ENCODE measurements at places on chromosomes 2 and 18.
A peak's percentile ranks its signal among the peaks of the same experiment; 100 is the strongest.

DNA sequence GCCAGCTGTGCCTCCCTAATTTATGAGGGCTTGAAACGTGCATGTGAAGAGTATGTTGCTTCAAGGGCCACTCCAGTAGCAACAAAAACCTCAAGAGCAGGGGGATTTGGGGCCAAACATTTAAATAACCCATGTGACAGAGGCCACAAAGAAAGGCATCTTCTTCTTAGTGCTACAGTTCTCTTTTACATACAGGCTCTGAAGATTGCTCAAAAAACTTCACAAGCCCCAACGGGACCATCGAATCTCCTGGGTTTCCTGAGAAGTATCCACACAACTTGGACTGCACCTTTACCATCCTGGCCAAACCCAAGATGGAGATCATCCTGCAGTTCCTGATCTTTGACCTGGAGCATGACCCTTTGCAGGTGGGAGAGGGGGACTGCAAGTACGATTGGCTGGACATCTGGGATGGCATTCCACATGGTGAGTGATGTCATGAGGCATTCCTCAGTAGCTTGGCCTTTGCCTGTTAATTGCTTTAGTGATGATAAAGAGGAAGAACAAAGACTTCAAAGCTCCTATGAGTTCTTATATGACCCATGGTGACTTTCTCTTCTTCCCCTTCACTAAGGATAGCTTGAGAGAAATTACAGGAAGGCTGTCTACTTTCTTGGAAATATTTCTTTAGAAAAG, 40.1 kb downstream of the NRP2 start:
- peaks cover 2% of the 10 kb centered on the region for H3K4me1 ChIP-seq
- no peaks in the 10 kb centered on the region for H3K36me3 ChIP-seq
- H3K27me3 ChIP-seq: peaks cover 10% of the 10 kb centered on the region
- H3K4me3 ChIP-seq: no peak overlapping the region
- no peak for DNase-seq

DNA sequence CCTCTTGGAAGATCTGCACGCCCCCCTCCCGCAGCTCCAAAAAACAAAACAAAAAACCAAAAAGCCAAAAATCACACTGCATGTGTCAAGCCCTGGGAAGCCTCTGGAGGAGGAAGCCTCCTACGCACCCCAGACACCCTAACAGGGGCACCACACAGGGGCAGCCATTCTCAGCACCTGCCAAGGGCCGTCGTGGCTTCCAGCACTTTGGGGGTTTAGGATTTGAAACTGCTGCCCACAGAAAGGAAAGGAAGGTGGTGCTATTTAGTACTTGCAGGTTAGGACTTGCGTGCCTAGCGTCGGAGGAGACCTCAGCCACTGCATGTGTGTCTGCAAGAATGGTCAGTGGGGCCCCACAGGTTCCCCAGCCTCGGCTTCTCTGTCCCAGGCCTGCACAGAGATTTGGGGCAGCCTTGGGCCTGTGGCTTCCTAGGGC, 419 bp upstream of the GPR55 start:
- H3K4me3 ChIP-seq: peak overlapping the region; percentile 90
- H3K4me1 ChIP-seq: peaks cover 21% of the 10 kb centered on the region
- peak overlapping the region; percentile 95 for H3K27ac ChIP-seq
- H3K36me3 ChIP-seq: no peaks in the 10 kb centered on the region

- peaks cover 3% of the 10 kb centered on the region for H3K36me3 ChIP-seq
- DNase-seq: no peak
- H3K27ac ChIP-seq: no peak overlapping the region
- peaks cover 4% of the 10 kb centered on the region for H3K27me3 ChIP-seq
Measured at GRCh38 chr2:10490806-10491291, 42.7 kb upstream of the ODC1 start.

GRCh38 chr2:22449696-22450095, 935.3 kb upstream of the KLHL29 start:
- DNase-seq: no peak
- H3K36me3 ChIP-seq: no peaks in the 10 kb centered on the region
- H3K4me1 ChIP-seq: no peaks in the 10 kb centered on the region

- no peaks in the 10 kb centered on the region for H3K27me3 ChIP-seq
- H3K4me3 ChIP-seq: no peak overlapping the region
- no peaks in the 10 kb centered on the region for H3K4me1 ChIP-seq
- H3K27ac ChIP-seq: no peak overlapping the region
- no peak for DNase-seq
- no peaks in the 10 kb centered on the region for H3K36me3 ChIP-seq
Measured at GRCh38 chr2:210264282-210264681, 39.0 kb upstream of the ACADL start.

- H3K4me1 ChIP-seq: no peaks in the 10 kb centered on the region
- H3K36me3 ChIP-seq: no peaks in the 10 kb centered on the region
- DNase-seq: no peak
Measured at GRCh38 chr2:154447727-154448418, 250.6 kb upstream of the KCNJ3 start.

DNA sequence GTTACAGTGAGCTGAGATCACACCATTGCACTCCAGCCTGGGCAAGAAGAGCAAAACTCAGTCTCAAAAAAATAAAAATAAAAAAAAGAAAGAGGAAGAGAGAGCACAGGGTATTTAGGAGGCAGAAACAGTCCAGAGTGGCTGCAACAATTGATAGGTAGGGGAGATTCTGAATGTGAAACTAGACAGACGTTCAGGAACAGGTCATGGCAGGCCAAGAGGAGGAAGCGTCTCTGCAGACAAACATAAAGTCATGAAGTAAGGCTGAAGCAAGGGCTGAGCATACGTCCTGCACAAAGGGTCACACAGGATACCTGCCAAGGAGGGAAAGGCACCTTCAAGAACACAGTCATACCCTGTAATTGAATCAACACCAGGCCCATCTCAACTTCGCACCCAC, 64.1 kb upstream of the ZNF532 start:
- no peaks in the 10 kb centered on the region for H3K36me3 ChIP-seq
- no peak for DNase-seq

GRCh38 chr18:36158266-36158867, 28.7 kb downstream of the ELP2 start:
- H3K27me3 ChIP-seq: no peaks in the 10 kb centered on the region
- H3K4me3 ChIP-seq: no peak overlapping the region

DNA sequence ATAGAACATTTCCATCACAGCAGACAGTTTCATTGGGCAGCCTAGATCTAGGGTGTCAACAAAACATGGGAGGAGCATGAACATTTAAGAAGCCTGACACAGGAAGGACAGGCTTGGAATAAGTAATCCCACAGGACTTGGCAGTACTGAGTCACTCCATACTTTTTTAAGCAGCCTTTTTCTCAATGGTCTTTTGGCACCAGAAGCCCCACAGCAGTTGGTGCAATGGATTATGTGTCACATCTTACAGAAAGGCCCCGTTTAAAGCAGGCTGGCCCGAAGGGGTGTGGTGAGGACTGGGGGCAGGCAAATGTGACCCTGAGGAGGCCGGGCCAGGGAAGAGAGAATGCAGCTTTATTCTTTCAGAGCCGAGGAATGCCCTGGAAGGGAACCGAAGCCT, 26.6 kb downstream of the SPTBN1 start:
- H3K27me3 ChIP-seq: peaks cover 5% of the 10 kb centered on the region
- DNase-seq: no peak
- no peaks in the 10 kb centered on the region for H3K4me1 ChIP-seq
- no peak overlapping the region for H3K27ac ChIP-seq

GRCh38 chr2:118449401-118449800, 361.1 kb downstream of the INSIG2 start:
- no peak overlapping the region for H3K27ac ChIP-seq
- DNase-seq: no peak
- no peaks in the 10 kb centered on the region for H3K36me3 ChIP-seq
- H3K4me3 ChIP-seq: no peak overlapping the region
- H3K27me3 ChIP-seq: peaks cover 7% of the 10 kb centered on the region

DNA sequence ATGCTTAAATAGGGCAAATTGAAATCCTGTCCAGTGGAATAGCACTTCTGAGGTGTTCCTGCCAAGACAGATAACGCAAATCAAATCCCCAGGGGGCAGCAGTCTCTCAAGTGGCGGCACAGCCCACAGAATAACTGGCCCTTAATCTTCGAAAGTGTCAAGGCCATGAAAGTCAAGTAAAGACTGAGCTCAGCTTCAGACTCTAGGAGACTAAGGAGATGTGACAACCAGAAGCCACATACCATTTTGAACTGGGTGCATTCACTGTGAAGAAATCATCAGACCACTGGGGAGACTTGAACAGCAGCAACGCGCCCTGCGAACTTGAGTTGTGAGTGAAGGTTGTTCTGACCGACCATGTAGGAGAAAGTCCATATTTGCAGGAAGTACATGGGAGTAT, 66.0 kb upstream of the ASAP2 start:
- peaks cover 29% of the 10 kb centered on the region for H3K27me3 ChIP-seq
- no peak overlapping the region for H3K27ac ChIP-seq
- DNase-seq: no peak
- H3K4me3 ChIP-seq: no peak overlapping the region

DNA sequence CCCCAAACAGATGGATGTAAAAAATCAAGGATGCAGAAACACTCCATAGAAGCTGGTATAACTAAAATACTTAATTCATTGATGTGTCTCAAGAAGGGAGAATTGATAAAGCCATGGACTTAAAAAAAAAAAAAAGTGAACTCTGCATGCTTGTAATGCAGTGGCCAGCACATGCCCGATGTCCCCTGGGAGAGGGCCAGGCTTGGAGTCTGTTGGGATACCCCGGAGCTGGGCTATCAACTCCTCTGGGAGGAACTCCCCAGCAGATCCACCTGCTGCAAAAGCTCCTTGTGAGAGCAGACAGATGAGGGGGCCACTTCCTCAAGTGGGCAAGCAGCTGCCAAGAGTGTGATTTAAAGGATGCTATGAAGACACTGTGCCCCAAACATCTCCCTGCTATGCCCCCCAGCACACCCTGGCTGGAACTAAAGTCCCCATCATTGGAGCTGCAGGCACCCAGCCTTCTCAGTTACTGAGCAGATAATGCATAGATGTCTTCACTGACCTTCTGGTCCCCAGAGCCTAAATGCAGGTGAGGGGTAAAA, 311.5 kb upstream of the ID2 start:
- H3K27me3 ChIP-seq: peaks cover 1% of the 10 kb centered on the region
- no peak overlapping the region for H3K4me3 ChIP-seq
- peaks cover 4% of the 10 kb centered on the region for H3K36me3 ChIP-seq
- H3K27ac ChIP-seq: no peak overlapping the region

GRCh38 chr2:18214936-18215335, 336.5 kb downstream of the KCNS3 start:
- H3K27me3 ChIP-seq: no peaks in the 10 kb centered on the region
- no peak for DNase-seq
- H3K36me3 ChIP-seq: no peaks in the 10 kb centered on the region

GRCh38 chr2:234308813-234309195, 188.1 kb downstream of the ARL4C start:
- H3K36me3 ChIP-seq: no peaks in the 10 kb centered on the region
- peak overlapping the region; percentile 91 for H3K27ac ChIP-seq
- no peak for DNase-seq
- peak overlapping the region; percentile 49 for H3K4me3 ChIP-seq
- H3K4me1 ChIP-seq: peaks cover 40% of the 10 kb centered on the region

- no peak overlapping the region for H3K4me3 ChIP-seq
- H3K27me3 ChIP-seq: no peaks in the 10 kb centered on the region
- DNase-seq: no peak
- no peaks in the 10 kb centered on the region for H3K36me3 ChIP-seq
- no peak overlapping the region for H3K27ac ChIP-seq
- no peaks in the 10 kb centered on the region for H3K4me1 ChIP-seq
Measured at GRCh38 chr2:14517731-14518130, 114.8 kb upstream of the LRATD1 start.

- no peaks in the 10 kb centered on the region for H3K36me3 ChIP-seq
- no peak overlapping the region for H3K4me3 ChIP-seq
- peak overlapping the region; percentile 28 for H3K27ac ChIP-seq
- peaks cover 7% of the 10 kb centered on the region for H3K27me3 ChIP-seq
- DNase-seq: peak; percentile 16
Measured at GRCh38 chr2:230861552-230862255, 3.0 kb upstream of the ITM2C start.

GRCh38 chr2:178157574-178157973, 36.7 kb upstream of the OSBPL6 start:
- no peak overlapping the region for H3K4me3 ChIP-seq
- H3K36me3 ChIP-seq: no peaks in the 10 kb centered on the region
- H3K27ac ChIP-seq: no peak overlapping the region
- H3K27me3 ChIP-seq: peaks cover 51% of the 10 kb centered on the region

DNA sequence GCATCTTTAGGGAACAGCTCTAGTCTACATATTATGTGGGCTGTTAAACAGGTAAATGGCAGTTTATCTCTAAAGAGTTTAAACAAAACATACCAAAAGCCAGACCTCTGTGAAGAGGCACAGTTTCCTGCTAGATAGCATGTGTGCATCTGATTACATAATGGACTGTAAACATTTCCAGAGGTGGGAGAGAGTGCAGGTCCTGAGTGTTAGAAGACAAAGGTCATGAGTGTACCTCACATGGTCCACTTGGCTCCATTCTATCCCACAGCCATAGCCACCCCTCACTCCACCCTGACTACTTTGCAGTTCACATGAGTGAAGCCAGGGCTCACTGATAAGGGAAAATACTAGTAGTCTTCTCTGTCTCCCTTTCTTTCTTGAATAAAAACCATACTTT, 233.4 kb downstream of the MTX2 start:
- no peak for DNase-seq
- peaks cover 6% of the 10 kb centered on the region for H3K27me3 ChIP-seq
- H3K4me1 ChIP-seq: no peaks in the 10 kb centered on the region

- no peaks in the 10 kb centered on the region for H3K36me3 ChIP-seq
- H3K4me3 ChIP-seq: no peak overlapping the region
- H3K27ac ChIP-seq: no peak overlapping the region
- DNase-seq: no peak
- no peaks in the 10 kb centered on the region for H3K27me3 ChIP-seq
- no peaks in the 10 kb centered on the region for H3K4me1 ChIP-seq
Measured at GRCh38 chr2:119407430-119408220, 24.0 kb upstream of the TMEM37 start.

DNA sequence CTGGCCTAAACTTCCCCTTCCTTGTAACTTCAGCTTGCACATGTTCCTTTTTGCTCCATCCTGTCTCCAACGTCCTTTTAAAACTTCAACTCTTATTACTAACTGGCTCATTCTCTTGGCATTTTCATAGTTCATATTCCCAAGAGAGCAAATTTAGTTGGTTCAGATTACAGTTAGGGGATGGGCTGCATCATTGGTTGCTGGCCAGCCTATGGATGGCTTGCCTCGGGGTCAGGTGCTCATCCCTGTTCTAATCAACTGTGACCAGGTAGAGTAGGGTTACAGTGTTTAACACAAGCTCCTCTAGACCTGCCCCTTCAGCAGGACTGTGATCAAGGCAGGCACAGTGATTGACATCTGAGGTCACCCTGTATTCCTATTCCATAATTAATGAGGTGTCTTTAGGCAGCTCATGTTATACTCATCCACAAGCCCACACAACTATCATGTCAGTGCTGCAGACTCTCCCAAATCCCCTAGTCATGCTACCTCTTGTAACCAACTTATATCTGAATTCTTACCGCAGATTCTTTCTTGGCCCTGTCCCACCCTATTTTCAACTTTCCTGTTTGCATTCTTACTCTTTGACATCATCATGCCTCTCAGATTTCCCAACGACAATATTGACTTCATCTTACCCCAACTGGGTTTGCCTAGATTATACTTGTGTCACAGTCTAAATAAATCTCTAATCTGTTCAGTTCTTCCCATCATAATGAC, 293.3 kb downstream of the MTX2 start:
- H3K4me3 ChIP-seq: no peak overlapping the region
- no peak for DNase-seq
- H3K27me3 ChIP-seq: peaks cover 47% of the 10 kb centered on the region
- no peaks in the 10 kb centered on the region for H3K4me1 ChIP-seq
